SK-N-SH treated with all-trans-retinoic acid at 6 μM for 48 hours (cell line): ENCODE measurements at places on chromosomes 11 and 22.
A peak's percentile ranks its signal among the peaks of the same experiment; 100 is the strongest.

GRCh38 chr11:104142698-104143097, 21.2 kb downstream of the PDGFD start:
- ATAC-seq = no peak

DNA sequence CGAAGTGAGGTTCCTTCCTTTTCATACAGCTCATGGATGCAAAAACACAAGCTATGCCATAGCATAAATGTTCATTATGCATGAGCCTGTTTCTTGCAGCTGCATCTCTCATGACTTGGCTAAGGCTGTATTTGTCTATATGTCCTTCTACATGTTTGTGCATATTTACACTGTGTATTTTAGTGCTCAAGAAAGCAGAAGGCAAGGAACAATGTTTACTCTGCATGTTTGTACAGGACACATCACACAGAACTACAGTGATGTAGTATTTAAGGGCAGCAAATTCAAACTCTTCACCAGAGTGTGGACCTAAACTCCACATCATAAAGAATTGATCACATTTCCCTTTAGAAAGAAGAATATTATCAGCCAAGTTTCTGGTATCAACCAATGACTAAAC, 170.3 kb downstream of the CADM1 start:
- ATAC-seq = no peak

DNA sequence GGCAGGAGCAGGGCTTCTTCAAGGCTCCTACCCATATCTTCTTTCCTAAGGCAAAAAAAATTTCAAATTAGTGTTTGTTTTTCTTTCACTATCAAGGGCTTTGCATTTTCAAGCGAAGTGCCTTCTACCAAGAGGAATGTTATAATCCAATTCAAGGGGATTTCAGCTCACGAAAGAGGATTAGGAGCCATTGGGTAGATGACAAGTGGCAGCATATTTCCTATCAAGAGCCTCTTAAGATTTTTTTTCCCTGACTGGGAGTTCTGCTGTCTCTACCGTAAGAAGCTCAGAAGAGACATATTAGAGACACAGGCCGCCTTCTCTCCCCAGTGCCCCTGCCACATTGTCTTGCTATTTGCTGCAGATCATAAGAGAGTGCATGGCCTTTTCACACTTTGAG, 55.9 kb upstream of the BMAL1 start:
- ATAC-seq = peak; percentile 23

- no peak for ATAC-seq
These were observed 97.3 kb downstream of the ETS1 start for GRCh38 chr11:128490092-128490491.

DNA sequence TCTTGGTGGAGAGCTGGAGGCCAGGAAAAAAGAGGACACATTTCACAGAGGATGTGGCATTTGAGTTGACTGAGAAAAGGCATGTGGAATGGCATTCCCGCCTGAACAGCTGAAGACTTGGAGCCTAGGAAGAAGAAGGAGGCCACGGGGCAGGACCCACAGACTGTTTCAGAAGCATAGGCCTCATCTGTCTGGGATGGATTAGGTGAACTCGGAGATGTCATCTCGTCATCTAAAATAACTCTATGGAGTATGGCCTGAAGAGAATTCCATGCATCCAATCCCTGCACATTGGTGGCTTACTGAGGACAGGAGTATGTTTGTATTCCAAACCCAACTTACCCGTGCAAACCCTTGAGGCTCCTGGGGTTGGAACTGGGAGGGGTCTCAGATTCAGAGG, 16.4 kb downstream of the SPATA19 start:
- no peak for ATAC-seq

- ATAC-seq = no peak
These were observed 4.3 kb upstream of the CARD16 start for GRCh38 chr11:105049481-105049880.

- ATAC-seq = no peak
These were observed 1132.4 kb downstream of the BRD1 start for GRCh38 chr22:48695251-48695650.

GRCh38 chr22:43002202-43002586, 12.8 kb downstream of the PACSIN2 start:
- ATAC-seq = peak; percentile 62

GRCh38 chr11:113376156-113376555, 11.4 kb upstream of the ANKK1 start:
- ATAC-seq = no peak

- ATAC-seq = no peak
These were observed 1214.3 kb upstream of the RAG2 start for GRCh38 chr11:37812281-37812880.

- no peak for ATAC-seq
These were observed 233.4 kb downstream of the ST3GAL4 start for GRCh38 chr11:126588630-126589491.

GRCh38 chr11:17267576-17267975, 9.0 kb upstream of the NUCB2 start:
- ATAC-seq = no peak; the same call in 2 of the 3 replicates

DNA sequence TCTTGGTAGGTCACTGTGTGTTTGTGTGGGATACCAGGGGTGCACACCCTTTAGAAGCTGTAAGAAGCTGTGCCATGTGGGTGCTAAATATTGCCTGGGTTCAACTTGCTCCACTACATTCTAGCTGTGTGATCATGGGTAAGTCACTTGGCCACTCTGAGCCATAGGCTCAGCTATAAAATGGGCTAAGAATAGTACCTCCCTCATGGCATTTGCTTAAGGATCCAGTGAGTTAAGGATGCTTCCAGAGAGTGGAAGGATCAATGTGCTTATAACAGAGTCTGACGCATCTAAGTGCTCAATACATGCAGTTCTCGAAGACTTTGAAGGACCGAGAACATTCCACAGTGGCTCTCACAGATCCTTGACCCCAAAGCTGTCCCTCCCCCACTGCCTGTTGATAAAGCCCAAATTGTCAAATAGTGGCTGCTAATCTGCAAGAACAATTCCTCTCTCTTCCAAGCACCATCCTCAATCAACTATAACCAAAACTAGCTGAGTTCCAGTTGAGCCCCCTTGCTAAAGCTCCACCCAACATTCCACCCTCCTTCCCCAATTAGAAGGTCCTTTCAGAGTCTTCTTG, 13.2 kb upstream of the TMPRSS6 start:
- ATAC-seq = no peak; the same call in 2 of the 3 replicates

DNA sequence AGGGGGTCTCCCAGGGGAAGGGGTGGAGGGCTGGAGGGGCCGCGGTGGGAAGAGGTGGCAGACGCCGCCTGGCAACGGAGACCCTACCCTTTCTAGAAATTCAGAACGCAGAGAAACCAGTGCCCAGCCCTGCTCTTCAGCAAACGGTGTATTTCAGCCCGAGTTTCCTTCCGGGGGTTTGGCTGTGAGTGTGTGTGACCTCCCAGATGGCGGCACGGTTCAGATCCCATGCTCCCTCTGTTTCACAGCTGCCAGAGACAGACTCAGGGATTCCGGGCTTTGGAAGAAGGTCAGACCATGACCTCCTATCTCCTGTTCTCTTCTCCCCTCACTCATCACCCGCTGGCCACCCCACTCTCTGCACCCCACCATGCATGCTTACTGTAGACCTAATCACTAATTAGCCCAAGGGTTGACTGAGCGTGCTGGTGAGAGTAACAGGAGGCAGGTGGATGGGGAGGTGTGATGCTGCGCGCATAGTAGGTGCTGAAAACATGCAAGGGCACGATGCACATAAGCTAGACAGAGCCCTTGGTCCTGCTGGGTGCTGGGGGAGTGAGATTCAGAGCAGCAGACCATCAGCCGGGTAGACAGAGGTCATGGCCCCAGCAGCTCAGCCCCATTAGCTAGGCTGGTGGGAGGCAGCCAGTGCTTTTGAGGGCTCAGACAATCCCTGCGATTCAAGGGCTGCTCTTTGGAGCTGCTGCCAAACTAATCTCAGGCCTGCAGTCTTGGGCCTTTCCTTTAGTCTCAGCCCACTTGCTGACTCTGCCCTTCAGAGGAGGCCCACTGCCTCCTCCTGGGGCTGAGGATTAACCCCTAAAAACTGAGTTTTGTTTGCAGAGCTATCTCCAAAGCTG, 256.5 kb upstream of the CADM1 start:
- ATAC-seq = no peak

DNA sequence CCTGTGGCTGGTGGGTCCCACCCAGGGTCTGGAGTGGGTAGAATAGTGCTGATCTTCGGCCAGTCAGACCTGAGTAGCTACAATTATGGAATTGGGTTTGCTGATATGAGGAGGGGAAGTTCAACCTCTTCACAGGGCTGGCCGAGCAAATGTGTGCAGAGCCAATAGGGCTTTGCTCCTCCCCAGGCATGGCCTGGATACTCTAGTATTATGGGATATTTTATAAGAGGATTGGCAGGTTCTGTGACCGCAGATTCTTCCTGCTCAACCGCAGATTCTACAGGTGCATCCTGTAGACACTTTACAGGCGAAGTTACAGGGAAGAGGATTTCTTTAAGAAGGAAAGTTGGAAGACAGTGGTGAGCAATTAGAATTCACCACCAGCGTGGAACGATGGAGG, 44.3 kb downstream of the TBC1D22A start:
- no peak for ATAC-seq

DNA sequence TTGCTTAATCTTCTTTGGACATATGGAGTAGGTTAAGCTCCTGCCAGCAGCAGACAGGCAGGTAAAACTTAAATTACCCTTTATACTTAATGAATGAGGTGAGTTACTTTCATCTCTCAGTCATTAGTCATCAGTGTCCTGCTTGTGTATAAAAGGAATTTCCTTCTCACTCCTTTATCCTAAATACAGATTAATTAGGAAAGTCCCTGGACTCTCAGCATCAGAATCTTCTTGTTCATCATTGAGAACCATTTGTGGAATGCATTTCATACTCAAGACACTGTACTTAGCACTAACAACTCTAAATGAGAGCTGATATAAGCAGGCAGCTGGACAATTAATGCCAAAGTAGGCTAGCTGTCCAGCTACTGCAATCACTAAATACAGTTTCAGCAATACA, 630.4 kb downstream of the METTL15 start:
- no peak for ATAC-seq

DNA sequence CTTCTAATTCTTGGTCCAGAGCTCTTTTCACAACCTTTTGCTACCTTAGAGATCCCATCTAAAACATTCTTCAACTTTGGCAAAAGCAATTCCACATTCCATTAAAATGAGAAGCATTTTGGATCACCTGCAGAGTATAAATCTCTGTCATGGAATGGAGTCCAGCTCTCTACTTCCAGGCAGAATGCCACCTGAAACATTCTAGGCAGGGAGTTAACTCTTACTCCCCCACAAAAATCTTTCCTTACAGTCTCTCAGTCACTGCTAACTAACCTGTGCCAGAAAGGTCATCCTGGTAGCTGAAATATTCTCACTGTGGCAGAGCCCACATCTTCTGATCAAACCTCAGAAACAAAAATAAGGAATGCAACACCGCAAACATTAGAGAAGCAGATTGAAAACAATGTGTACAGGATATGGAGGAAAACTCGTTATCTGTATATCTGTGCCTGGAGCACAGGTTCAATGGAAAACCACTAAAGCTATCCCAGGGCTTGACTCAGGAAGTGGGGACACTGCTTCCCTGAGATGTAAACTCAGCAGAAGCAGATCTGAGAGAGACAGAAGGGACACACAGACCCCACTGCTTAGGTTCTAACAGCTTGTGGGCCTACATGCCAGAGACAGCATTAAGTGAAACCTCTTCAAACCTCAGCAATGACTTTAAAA, 78.9 kb downstream of the KCNC1 start:
- peak; percentile 46 for ATAC-seq

DNA sequence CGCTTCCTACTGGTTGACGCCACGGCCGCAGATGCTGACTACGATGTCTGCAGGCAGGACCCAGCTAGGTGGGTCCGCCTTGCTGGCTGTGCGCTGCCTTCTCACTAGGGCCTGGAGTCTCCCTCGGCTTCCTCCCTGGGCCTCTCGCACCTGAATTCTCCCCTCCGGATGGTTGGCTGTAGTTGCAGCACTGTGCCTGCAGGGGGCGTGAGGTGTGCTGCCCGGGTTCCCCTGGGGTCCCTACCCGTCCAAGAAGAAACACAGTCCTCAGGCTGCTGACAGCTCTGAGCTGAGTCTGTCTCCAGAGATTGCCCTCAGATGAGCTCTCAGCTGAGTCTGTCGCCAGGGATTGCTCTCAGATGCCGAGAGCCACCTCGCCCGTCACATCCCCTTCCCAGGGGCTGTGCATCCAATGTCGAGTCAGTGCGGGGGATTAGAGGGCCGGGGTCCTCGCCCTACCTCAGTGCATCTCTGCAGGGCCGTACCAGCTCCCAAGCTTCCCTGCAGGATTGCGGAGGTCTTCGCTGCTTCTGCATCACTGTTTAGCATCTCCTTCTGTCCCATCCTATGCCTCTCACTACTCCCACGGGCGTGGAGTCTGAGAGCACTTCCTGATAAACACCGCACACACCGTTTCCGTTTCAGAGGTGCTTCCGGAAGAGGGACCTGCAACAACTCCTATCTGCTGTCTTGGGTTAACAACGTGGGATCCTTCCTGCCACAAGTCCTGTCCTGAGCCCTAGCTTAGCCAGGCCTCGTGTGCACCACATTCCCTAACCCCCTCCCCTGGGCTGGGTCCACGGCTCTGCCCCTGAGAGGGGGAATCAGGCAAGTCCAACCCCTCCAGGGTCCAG, 196.9 kb downstream of the CSNK2A3 start:
- peak; percentile 55; the same call in 2 of the 3 replicates for ATAC-seq

GRCh38 chr11:69915151-69915500, 95.9 kb upstream of the FGF3 start:
- no peak for ATAC-seq

- ATAC-seq = no peak
These were observed 25.5 kb upstream of the EHF start for GRCh38 chr11:34595391-34595790.

GRCh38 chr22:38164551-38164918, 17.1 kb downstream of the PLA2G6 start:
- no peak for ATAC-seq

GRCh38 chr11:19344661-19345518, 104.1 kb upstream of the E2F8 start:
- peak; percentile 70 for ATAC-seq

DNA sequence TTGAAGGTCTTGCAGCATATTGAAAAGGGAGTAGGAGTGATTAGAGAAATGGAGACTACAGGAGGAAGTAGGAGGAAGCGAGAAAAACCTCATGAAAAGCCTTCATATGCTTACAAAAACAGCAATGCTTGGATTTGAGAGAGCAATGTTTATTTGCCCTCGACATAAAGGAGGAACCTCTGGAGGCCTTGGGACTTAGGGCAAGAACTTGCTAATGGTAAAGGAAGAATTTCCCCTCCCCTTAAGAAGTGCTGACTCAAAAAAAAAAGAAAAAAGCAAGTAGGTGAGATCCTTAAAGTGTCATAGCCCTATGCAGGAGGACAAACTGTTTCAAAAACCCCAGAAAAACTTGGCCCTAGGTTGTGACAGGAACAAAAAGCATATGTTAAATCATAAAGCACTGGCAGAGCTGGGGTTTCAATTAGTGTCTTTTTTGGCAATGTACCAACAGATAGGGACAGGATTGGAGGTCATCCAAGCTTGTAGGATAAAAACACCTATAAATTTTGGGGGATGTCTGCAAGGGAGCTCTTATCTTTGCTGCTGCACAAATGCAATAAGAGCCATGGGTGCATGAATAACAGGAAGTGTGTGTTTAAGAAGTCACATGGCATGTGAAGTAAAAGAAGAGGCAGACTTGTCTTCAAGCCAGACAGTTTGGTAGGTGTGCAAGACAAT, 4.9 kb downstream of the GLYAT start:
- ATAC-seq = no peak
